Panc1 (cell line): ENCODE measurements at places on chromosomes 4 and X.

GRCh38 chr4:8328456-8328855, 58.9 kb downstream of the HTRA3 start:
- no peak for DNase-seq

- DNase-seq = no peak
These were observed 13.6 kb upstream of the CCKAR start for GRCh38 chr4:26503844-26504243.

DNA sequence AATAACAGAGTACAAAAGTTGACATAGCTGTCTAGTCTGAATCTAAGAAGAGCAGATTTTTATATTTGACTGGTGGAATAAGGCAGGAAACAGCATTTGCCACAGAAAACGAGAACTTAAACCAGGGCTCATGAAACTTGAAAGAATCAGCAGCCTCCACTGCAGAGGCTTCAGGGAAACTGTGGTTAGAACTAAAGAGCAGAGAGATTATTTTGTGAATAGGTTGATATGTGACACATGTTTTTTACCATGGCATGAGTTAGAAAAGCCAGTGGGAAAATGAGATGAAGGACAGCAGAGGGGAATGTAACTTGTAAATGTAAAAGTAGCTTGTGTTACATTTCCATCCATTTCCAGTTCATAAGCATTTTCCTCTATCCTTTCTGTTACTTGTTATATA, 63.7 kb upstream of the CAMK2D start:
- no peak for DNase-seq

DNA sequence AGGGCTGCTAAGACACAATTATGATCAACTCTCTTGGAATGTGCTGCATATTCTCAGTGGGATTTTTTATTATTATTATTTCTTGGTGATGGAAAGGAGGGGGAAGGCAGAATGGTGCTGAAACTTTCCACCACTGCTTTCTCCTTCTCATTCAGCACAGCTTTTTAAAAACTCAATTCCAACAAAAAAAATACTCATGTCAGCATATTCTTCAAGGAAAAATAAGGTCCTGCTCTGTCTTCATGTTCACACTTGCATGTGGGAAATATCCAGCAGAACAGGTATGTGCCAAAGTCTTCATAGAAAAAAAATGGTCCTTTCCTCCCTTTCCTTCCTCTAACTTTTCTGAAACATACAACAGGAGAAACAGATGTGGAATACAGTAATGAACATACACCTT, 144.0 kb upstream of the ADAMTS3 start:
- no peak for DNase-seq

GRCh38 chrX:148647651-148648050, 147.2 kb downstream of the AFF2 start:
- no peak for DNase-seq

GRCh38 chr4:56317749-56318148, 69.5 kb downstream of the AASDH start:
- DNase-seq = no peak

DNA sequence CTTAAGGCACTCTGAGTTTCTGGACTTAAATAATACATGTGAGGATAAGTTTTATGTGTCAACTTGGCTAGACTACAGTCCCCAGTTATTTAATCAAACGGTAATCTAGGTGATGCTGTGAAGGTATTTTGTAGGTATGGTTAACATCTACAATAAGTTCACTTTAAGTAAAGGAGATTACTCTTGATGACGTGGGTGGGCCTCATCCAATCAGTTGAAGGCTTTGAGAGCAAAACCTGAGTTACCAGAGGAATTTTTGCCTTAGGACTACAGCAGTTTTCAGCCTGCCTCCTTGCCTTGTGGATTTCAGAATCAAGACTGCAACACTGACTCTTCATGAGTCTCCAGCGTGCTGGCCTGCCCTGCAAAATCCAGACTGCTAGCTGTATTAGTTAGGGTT, 59.8 kb upstream of the HS6ST2 start:
- no peak for DNase-seq

DNA sequence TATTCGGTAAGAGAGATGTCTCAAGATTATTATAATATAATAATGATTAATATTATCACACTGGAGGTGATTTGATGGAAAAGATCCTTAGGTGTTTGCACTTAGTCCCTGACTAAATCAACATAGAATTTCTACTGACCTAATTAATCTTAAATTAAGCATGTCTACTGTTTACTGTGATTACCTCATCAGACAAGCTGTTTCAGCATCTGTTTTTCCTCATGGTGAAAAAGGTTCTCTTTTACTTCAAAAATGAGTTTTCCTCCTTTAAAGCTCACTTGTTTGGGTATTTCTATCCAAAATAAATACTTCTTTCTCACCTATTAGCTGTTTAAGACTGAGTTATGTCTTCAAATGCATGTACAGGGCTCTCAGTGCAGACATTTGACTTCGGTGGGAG, 407.8 kb downstream of the NKX6-1 start:
- no peak for DNase-seq

DNA sequence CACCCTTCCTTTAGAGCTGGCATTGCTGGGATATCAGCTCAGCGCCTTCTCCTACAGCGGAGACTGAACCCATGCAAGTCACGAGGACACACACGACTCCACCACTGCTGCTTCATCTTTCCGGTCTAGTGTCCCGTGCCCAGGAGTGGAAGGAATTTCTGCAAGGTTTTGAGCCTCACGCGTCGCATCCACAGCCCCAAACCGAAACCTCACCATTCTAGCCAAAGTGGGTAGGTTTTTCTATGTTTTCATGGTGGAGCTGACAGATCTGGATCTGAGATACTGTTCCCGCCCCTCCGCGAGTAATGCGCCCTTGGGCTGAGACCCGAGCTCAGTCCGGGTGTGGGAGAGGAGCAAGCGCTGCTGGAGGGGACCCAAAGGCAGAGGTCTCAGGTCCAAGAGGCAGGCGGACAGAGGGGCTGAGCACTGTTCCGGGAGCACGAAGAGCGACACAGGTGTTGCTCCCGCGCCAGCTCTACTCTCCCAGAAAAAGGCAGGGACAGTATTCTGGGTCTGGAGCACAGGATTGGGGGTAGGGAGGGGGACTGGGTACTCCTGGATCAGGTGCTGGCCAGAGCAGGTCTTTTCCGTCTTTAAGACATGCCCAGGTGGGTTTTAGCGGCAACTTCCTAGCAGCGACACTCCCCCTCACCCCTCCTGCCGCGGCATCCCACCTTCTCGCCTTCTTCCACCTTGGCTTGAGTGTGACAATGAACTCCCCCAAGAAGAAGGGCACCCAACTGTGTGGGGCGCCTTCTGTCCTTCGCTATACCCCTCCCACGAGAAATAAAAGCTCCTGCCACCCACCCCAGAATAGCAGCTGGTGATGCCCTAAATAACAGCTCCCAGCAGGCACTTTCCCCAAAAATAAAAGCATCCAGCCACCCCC, 1.8 kb downstream of the EPHA5 start:
- no peak for DNase-seq

DNA sequence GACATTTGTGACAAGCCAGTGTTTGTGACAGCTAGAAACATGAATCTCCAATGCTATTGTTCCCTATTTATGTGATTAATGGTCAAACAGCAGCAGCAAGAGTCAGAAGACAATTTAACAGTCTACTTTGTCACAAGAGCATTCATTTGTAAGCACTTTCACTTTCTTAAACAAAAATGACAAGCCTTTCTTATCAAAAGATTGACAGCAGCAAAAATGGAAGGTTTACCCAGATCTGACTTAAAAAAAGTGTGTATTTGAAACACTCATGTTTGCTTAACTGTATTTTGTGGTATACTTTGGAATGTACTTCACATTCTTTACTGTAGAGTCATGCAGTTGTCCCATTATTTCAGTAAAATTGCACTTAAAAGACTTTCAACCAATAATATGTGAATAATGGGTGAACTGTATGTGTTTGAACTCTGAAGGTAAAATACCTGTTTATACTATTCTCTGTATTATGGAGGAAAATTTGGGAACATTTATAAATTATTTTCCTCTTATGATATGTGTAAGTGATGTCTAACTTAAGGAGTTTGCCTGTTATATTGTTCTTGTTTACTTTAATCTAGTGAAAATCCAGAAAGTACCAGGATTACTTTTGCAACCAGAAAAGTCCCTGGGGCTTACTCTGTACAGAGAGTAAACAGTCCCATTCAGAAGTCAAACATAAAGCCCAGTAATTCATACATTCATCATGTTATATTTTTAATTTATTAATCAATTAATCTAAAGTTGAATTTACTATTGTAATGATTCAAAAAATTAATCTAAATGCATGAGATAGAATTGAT, 314.9 kb upstream of the TRAM1L1 start:
- peak; percentile 20 for DNase-seq

GRCh38 chr4:25811841-25812240, 50.9 kb downstream of the SEL1L3 start:
- no peak for DNase-seq

- DNase-seq = no peak
These were observed 87.3 kb downstream of the CAMK2D start for GRCh38 chr4:113674251-113674650.

GRCh38 chr4:11805842-11806241, 377.1 kb upstream of the HS3ST1 start:
- DNase-seq = peak; percentile 1

GRCh38 chr4:177562163-177562562, 119.9 kb upstream of the AGA start:
- no peak for DNase-seq

GRCh38 chr4:110245577-110245976, 47.2 kb upstream of the ELOVL6 start:
- no peak for DNase-seq
